ELF-1 (cell line): ENCODE measurements at places on chromosomes 2 and 18.

DNA sequence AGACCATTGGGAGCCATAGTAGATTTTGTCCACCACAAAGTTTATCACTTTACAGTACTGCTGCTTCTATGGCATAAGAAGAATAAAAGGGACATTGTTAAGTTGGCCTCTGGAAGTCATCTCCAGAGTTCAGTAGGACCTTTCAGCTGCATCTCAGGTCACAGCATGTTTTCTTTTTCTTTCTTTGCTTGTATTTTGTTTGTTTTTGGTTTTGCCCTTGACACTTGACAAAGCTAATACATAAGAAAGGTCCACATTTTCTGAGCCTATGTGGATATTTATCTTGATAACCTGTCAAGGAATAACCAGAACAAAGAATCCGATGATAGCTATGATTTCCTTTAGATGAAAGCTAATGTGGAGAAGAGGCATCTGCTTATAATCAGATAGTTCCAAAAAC, 101.6 kb upstream of the XIRP2 start:
- DNase-seq = no peak

GRCh38 chr2:110910423-110910822, 178.1 kb downstream of the ACOXL start:
- no peak for DNase-seq

- DNase-seq = peak; percentile 88
Observed at GRCh38 chr18:26574958-26575864, 26.9 kb upstream of the KCTD1 start.

DNA sequence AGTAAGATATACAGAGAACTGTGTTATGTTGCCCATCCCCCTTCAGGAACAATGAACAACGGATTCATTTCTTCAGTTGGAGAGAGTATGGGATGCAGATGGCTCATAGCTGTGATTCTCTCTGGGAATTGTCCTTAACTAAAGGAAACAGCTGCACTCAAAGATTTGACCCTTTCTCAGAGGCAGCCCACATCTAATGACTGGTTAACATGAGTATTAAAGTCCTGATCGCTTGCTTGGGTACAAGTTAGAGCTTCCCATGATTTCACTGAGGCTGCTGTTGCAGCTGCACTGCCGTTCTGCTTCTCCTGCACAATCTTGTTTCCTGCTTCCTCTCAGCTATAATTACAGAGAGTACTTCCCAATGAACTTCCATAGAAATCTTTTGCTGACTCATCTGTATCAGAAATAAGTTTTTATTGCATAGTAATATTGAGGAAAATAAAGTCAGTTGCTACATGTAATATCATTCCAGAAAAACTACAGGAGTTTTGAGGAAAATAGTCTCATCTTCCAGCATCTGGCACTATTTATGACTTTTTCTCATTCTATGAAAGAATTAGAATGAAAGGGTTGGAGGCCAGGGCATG, 12.8 kb upstream of the SCN9A start:
- no peak for DNase-seq

DNA sequence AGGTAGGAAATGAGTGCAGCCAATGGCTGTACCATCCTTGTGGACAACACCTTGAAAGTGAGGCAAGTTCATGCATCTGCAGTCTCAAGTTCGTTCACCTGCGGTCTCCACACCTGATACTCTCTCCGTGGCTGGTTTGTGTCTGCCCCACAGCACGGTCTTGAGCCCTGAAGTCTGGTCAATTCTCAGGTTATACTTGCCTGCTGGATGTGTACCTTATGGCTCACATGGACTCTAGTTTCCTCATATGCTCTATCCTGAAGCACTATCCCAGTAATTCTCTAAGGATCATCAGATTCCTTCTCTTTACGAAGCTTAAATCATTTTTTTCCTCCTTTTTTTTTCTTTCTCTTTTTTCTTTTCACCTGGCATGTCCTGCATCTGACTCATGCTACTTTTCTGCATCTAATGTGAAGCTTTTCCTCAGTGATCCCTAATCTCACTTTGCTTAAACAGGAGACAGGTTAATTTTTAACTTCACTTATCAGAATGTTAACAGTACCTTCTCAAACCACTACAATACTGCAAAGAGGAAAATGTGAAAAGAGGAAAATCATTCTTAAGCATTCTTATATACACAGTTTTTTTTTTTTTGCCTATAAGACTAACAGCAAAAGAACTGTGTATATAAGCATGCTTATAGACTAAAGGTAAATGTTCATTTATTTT, 511.2 kb downstream of the SOX11 start:
- no peak for DNase-seq

DNA sequence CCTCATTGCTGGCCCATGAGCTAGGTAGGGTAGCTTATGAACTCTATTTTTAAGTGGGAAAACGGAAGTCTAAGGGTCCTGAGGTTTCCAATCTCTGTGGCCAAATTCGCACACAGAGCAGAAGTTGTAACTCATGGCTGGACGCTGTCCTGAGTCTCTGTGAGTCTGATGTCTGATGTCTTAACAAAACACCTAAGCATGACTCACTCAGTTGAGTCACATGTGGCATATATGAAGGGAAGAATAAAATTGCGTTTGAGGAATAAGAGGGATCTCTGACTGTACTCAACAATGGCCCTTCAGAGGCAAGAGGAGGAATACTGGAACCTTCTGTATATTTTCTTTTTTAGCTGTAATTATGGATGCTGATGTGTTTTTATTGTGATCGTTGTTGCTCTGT, 569.7 kb downstream of the RIT2 start:
- no peak for DNase-seq

DNA sequence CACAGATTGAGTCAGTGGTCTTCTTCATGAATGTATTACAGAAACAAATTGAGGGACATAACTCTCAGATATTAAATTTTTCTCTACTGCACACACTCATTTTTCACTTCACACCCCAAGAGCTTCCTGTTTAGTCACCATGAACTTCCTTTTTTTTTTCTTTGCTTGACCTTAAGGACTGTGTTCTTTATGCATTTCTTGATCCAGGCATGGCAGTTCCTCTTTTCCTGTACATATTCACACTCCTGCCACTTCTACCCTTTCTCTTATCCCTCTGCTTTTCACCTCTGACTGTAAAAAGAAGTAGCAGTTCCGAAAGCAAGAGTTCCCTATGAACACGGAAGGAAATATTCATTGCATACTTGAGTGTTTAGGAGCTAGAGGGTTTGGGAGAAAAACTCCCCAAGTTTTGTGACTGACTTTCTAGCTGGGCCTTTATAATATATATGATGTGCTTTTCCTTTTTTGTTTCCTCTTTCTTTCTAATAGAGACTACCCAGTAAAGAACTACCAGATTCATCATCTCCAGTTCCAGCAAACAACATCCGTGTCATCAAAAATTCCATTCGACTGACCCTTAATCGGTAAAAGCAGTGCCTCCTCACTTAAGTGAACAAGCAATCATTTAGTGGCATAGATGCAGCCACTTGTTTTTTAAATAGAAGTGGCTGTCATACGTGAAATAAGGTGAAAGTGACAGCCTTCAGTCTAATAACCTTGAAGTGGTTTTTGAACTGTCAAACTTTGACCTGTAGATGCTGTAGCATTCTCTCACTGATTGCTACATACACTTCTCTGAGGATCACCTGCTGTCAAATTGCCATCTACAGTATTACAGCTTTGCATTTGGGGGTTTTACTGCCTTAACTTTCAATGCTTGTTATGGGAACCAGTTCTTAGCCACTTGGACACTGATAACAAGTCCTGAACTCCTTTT, 40.8 kb downstream of the PAPOLG start:
- DNase-seq = no peak

DNA sequence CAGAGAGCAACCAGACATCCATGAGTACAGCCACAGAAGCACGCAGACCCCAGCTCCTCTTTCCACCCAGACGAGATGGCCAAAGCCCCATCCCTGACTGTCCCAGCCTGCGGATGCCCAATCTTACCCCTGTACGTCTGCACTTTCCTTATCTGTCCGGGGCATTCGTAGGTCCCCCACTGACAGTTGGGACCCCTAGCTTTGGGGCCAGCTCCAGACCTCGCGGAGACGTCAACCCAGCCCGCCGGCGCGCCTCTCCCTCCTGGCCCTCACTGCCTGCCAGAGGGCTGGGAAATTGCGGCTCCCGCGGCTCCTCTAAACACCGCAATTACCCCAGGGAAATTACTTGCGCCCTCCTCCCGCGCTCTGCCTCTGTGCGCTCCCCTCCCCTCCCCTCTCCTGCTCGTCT, 2.3 kb downstream of the ECEL1 start:
- DNase-seq = no peak

GRCh38 chr2:167890739-167891138, 356.7 kb downstream of the STK39 start:
- DNase-seq = no peak

GRCh38 chr18:12438257-12438656, 30.5 kb downstream of the PRELID3A start:
- no peak for DNase-seq

DNA sequence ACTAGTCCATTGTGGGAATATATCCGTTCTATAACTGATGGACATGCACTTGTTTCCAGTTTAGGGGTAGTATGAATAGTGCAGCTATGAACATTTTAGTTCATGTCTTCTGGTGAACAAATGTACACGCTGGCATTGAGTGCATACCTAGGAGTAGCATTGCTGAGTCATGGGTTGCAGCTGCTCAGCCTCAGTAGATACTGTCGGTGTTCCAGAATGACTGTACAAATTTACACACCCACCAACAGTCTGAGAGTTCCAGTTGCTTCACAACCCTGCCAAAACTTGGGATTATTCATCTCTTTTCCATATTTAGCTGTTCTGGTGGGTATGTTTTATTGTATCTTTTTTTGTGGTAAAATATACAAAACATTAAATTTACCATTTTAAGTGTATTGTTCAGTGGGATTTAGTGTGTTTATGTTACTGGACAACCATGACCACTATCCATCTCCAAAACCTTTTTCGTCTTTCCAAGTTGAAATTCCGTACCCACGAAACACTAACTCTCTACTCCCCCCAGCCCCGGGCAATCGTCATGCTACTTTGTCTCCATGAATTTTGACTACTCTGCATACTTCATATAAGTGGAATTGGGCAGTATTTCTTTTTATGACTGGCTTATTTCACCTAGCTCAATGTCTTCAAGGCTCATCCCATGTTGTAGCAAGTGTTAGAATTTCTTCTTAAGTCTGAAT, 281.0 kb downstream of the PRKCE start:
- no peak for DNase-seq

DNA sequence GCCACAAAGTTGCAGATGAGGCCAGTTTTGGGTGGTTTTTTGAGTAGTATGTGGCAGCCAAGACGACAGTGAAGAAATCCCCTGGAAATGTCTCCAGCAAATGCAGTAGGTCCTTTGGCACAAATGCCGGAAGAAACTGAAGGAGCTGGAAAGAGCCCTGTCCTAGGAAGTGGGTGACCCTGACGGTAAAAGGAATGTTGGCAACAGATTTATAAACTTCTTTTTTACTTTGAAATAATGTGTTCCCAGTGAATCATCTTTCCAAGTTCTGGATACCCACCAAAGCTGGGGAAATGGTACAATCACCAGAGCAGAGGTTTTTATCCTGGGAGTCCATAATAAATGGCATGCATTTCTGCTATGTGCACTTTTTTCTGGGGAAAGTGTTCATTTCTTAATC, 112.9 kb downstream of the CSRNP3 start:
- no peak for DNase-seq

DNA sequence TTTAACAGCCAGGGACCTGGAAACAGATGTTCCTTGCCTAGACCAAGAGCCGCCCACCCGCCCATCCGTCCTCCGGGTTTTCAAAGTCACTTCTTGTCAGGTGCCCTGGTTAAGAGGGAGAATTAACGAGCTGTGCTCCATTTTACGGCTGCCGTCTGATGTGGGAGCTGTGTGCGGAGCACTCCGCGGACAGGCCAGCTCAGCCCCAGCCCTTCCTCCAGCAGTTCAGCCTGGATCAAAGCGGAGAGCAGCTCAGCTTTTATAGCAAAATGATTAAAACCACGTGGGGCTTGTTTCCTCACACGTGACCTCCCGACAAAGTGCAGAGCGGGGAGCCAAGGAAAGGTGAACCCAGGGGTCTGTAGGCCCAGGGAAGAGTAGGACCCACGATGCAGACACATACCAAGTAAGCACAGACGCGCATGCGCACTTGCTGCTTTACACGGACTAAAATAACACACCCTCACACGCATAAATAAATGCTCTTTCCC, 46.1 kb upstream of the PKDCC start:
- peak; percentile 15 for DNase-seq

DNA sequence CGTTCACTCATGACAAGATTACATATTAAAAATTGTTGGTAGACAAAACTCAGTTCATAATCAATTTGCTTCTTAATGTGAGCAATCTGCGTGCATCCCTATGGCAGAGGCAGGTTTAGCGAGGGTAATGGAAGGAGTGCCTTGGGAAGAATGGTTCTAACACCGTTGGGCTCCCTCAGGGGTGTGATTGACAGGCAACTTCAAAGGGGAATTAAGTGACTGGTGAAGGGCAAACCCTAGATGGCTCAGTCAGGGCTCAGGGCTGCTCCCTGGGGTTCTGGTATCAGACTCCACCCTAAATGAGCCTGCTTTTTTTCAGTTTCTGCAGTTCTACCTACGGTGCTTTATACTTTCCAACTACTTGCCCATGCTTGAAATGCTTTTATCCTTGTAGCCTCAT, 419.5 kb upstream of the CELF4 start:
- DNase-seq = peak; percentile 64

- DNase-seq = peak; percentile 15
Observed at GRCh38 chr2:152072011-152072410, 26.8 kb downstream of the CACNB4 start.

GRCh38 chr2:7020468-7020867, 103.3 kb downstream of the RNF144A start:
- no peak for DNase-seq

DNA sequence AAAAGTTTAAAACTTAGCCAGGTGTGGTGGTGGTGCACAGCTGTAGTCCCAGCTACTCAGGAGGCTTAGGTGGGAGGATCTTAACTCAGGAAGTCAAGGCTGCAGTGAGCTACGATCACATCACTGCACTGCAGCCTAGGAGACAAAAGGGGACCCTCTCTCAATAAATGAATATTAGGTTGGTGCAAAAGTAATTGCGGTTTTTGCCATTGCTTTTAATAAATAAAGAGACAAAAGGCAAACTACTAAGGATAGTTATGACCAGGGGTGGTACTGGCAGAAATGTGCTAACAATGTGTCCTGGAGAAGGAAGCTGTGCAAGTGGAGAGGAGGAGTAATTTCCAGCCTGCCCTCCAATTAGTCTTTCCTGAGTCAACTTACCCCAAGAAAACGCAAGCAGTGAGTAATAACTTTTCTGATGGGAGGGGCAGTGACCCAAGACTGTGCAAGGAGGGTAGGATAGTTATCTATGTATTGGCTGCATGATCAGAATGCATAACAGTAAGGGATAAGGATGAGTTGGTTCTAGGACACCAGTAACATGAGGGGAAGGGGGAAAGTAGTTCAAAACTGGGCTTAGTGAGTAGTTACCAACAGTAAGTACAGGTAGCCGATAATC, 1.5 kb downstream of the EXOC6B start:
- no peak for DNase-seq

DNA sequence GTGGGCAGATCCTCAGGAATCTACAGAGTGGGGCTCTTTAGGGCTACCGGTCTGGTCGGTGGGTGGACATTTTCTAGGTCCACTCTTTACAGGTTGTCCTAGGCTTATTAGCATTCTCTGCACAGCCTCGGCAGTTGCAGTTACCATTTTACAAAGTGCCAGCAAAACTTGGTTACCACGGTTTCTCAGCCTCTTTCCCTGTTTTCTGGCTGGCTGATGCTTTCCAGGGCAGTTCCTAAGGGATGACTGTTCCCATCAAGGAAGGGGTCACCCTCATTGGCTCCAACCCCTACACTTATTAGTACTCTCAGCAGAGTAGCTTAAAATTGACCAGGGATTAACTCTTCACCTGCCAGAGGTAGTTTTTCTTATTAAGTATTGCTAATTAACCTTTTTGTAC, 2.0 kb upstream of the AQP4 start:
- DNase-seq = no peak
